ENCODE measurements at places on chromosomes 11 and 22.

DNA sequence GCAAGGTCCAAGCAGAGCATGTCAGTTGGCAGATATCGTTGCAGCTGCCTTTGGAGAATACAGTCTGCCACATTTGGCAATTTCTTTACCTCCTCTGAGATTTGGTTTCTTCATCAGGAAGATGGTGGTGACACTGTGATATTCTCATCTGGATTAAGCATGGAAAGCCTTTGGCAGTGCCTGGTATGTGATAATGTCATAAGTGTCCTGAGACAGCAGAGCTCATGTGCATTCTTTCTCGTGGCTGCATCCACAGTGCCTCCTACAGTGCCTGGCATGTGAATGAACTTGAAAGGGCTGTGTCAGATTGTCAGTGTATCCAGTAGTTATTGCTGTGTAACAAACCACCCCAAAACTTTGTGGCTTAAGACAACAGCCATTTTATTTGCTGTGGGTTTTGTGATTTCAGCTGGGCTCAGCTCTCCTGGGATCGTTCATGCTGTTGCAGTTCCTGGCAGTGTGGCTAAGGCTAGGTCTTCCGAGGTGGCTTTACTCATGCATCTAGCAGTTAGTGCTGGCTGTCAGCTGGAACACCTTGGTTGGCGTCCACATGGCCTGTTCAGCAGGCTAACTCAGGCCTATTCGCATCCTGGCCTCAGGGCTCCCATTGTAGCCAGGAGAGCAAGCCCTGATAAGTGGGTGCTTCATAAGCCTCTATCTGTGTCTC lies 35.7 kb upstream of the MICAL2 start:
- no peak for DNase-seq

DNA sequence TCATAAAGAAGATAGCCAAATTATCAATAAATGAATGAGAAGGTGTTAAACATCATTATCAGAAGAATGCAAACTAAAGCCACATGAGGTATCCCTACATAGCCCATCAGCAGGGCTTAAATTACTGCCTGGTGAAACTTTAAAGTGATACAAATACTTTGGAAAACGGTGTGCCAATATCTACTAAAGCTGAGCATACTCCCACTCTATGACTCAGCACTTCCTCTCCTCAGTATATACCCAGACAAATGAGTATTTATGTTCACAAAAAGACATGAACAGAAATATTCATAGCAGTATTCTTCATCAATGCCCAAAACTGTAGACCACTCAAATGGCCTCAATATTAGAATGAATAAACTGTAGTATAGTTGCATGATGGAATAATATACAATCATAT lies 284.6 kb upstream of the ZC3H12C start:
- DNase-seq, result no peak

DNA sequence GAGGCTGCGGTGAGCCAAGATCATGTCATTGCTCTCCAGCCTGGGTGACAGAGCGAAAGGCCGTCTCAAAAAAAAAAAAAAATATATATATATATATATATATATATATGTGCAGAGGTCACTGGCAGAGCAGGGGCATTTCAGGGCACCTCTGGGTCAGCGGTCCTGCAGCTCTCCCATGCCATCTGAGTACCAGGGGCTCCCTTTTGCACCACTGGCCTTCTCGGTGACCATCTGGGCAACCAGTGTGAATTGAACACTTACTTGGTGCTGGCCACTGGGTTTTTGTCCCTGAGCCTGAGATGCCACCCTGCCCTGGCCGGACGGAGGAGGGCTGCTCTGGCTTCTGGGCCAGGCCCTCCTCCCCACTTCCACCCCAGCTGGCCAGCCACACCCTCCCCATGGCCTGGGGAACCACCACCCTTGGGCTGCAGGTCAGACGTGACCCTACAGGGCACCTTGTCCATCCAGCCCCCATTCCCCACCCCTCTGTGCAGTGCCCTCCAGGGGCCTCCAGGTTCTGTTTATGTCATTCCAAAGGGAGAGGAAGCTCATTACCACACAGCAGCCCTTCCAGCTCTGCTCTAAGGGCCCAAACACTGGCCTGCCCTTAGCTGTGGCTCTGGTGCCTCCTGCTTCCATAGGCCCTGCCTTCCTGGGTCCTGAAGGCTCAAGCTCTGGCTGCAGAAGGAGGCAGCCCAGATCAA lies 10.3 kb downstream of the MAPK8IP1 start:
- DNase-seq, result no peak

DNA sequence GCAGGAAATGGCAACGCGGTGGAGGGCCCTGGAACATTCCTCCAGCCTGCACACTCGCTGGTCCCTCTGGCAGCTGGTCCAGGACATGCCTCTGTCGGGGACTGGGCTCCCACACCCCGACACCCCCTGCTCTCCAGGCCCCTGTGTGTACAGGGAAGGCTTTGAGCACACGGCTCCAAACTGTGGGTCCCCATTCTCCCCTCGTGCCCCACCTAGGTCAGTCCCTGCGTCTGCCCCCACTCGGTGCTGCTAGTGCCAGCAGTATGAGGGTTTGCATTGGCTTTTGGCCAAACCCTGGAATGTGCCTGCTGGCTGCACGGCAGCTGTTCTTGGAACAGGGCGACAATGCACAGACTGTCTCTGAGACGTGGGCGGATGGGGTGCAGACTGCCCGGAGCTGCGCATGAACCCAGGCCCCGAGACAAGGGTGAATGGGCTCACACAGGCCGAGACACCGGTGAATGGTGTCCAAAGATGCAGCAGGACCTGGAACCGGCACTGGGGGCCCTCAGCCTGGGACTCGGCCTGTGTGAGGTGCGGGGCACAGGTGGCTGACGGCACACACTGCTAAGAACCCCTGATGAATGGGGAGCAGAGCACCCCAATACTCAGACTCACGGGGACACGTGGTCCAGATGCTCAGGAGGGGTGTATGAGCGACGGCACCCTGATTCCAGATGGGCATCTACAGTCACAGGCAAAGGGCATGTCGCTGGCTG lies 7.5 kb upstream of the SYT8 start:
- DNase-seq, result peak; percentile 50

GRCh38 chr11:64358536-64358906 lies 441 bp upstream of the RPS6KA4 start:
- no peak for DNase-seq

GRCh38 chr22:49948958-49949913 lies 11.3 kb upstream of the PIM3 start:
- DNase-seq, result no peak

DNA sequence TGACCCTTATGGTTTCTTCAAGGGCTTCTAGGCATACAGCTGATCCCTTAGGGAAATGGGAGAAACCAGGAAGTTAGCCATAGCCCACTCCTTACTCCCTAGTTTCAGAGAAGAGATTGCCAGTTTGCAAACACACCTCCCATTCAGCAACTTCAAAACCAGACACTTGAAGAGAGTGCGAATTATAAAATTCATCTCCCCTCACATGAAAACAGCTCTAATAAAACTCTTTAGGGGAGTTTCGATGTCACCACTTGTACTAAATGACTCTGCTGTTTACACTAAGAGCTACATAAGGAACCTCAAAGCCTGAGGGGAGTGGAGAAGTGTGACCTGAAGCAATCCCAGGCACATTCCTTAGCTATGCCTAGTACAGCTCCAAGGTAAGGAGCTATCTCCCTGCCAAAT lies 8.3 kb downstream of the LGR4 start:
- no peak for DNase-seq

DNA sequence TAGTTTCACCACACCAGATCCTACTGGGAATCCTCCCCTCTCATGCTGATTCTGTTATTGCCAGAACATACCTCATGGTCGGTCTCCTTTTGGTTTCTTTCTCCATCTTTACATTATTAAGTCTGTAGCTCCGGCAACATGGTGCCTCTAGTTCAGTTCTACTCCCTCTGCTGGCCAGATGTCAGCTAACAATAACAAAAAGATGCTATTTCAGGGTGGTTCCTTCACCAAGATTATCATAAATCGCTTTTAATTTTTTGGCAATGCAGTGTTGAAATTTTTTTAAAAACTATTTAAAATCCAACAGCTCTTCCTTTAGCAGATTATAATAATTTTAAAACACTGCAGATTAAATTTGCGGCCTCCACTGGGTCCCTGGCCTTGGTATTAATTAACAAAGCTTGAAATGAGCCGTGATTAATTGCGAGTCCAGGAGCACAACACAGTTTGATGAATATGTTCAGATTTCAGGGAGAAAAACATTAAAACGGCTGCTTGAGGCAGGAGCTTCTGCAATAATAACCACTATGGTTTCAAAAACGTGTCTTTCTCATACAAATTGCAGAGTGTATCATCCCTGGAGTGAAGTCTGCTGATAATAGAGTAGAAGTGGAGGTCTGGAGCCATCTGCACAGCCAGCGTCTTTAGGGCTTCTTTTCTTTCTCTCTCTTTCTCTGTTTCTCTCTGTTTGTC lies 492.9 kb upstream of the KIRREL3 start:
- no peak for DNase-seq

GRCh38 chr11:70189622-70190021 lies 13.5 kb upstream of the FADD start:
- DNase-seq, result no peak

DNA sequence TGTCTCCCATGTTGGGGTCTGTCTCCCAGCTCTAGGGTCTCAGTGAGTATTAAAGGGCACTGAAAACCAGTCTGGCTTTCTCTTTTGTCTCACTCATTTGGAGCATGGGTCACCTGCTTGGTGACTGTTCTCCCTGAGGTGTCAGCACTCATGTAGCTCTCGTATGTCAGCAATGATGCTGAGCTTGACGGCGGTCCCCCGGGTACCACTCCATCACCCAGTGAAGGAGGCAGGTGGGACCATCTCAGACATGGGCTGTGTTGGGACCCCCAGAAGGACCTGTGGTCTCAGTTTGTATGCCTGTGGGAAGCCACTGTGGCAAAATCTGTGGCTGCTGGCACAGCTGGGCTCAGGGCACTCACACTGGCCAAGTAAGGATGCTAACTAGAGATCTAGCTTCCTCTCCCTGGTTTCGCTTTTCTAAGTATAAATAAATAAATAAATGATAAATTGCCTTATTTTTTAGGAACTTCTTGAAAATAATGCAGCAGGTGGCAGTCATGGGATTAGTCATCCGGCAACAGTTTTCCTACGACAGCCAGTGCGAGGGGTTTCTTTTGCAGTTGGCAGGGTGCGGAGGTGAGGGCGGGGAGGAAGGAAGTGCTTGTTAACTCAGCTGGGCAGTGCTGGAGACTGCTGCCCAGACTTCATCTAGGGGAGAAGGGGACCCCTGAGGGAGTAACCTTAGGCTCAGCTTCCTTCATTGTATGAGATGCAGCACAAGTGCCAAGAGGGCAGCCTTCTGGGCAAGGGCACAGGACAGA lies 48.8 kb downstream of the OSBP2 start:
- DNase-seq, result no peak

- DNase-seq, result no peak
These were observed 38.5 kb downstream of the ST3GAL4 start for GRCh38 chr11:126394036-126394435.

DNA sequence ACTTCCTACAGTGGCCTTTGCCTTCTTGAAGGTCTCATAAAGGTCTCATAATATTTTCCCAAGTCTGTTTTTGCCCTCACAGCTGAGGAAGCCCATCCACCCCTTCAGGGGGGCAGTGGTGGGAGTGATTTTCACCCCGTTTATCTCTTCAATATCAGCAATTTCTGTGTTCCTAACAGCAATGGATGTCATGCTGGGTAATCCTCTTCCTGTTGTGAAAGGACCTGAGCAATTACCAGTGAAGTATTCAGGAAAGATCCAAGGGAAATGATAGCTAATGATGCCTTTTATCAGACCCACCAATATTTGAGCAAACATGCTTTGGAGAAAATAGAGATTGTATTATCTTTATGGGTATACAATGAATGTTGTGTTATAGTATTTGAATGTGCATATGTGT lies 226.9 kb downstream of the INSC start:
- no peak for DNase-seq

- DNase-seq, result no peak
These were observed 53.6 kb downstream of the ANO1 start for GRCh38 chr11:70131606-70132190.

- DNase-seq, result no peak
These were observed 1.2 kb downstream of the ROM1 start for GRCh38 chr11:62614275-62614674.

DNA sequence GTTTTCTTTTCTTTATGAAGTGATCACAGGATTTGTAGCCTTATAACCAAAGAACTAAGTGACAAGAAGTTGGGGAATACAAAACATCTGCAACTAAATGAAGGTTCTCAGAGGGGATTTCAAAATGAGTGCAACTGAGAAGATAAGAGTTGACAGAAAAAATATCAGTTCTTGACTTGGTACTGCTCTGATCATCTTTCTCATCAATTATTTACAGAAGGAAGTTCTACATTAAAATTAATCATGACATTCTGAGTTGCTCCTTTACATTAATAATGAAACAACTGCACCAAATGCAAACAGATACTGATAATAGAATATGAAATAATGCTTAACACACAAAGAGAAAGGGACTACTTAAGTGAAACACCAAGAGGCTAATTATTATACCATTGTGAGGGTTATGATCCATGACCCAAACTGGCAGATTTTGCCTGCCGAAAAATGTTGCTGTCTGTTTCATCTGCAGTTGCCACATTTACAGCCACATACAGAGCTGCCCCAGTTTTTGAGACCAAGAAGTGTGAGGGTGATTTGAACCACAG lies 561.9 kb upstream of the ANO5 start:
- no peak for DNase-seq

DNA sequence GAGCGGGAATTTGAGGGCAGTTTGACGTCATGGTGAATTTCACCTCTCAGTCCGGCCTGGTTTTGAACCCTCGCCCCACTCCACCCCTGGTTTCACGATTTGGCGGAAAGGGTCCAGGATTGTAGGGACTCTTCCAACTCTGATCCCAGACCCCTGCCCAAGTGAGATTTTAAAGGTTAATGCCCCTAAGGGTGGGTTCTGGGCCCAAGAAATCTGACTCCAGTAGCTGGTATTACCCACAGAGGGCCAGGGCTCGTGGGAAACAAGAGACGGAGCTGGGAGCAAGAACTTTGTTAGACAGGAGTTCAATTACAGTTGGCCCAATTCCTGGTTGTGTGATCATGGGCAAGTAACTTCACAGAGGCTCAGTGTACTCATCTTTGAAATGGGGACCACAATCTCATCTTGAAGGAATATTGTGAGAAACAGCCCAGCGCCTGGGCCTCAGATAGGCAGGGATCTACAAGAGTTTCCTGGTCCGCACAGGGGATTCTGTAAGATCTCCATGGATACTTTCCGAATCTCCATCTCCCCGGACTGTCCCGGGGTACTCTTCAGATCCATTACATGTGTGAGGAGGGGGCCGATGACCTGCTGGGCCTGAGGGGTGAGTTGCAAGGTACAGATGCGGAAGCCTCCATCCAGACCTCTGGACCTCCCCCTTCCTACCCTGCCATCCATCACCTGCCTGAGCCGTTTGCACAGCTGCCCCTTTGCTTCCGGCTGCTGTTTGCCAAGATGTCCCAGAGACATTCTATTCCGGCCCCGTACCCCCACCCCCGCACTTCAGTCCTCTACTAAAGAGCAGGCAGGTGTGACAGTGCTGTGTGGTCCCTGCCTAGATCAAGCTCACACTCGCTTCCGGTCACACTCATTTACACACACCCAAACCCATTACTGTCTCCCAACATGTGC lies 687 bp upstream of the CALCA start:
- DNase-seq, result no peak

DNA sequence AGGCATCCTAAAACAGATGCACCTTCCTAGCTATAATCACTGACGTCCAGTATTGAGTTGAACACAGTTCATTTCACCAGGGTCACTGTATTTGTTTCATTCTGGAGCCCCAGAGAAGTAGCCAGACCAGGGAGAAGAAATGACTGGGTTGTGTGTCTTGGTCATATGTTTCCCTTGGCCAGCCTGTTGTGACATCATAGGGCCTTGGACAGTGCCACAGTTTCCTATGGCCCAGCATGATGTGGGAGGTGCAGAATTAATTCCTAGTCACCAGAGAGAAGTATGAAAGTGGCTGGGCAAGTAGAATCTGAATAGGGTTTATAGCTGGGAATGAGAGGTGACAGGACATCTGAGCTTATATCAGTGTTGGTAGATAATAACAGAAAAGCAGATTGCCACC lies 84.0 kb upstream of the ZBED5 start:
- no peak for DNase-seq

Measured in brain pericyte (primary cell).